Amniotic stem cell (primary cell): ENCODE measurements at places on chromosomes 2 and 18.
A peak's percentile ranks its signal among the peaks of the same experiment; 100 is the strongest.

DNA sequence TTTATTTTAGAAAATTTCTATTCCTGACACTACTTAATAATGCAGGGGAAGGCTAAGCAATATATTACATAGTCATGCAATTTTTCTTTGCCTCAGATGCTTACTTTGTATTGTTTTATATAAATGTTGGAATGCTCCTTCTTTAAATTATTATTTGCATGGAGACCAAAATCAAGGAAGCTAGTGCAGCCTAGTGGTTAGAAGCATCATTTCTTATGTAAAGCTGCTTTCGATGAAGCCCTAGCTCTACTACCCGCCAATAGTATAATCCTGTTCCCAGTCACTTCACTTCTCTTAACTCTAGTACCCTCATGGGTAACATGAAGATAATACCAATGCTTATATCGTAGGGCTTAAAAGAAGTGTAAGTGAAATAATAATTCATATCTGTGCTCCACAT lies 198.9 kb downstream of the LRATD1 start:
- DNase-seq: no peak

- no peak for DNase-seq
Observed at GRCh38 chr2:72330652-72331051, 183.0 kb upstream of the CYP26B1 start.

- peak; percentile 48 for DNase-seq
Observed at GRCh38 chr2:39631718-39632117, 34.0 kb upstream of the TMEM178A start.

DNA sequence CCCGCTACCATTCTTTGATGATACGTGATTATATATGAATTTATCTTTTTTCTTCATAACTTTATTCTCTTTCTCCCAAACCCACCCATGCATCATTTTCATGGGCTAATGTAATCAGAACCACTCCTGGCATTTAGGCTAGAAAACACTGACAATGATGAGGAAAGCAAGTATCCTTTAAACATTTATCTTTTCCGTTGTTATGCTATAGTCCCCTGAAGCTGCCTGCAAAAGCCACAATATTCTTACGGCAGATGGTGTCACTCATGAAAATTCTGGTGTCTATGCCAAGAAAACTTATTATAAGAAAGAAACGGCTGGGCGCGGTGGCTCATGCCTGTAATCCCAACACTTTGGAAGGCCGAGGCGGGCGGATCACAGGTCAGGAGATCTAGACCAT lies 221.8 kb upstream of the CTAGE1 start:
- no peak for DNase-seq

GRCh38 chr2:172090044-172090961 lies 5.0 kb downstream of the DLX1 start:
- DNase-seq: no peak
